ENCODE measurements at places on chromosomes 3 and 15.
A peak's percentile ranks its signal among the peaks of the same experiment; 100 is the strongest.

GRCh38 chr3:45123030-45123429 lies 23.1 kb downstream of the CDCP1 start:
- no peak for DNase-seq

DNA sequence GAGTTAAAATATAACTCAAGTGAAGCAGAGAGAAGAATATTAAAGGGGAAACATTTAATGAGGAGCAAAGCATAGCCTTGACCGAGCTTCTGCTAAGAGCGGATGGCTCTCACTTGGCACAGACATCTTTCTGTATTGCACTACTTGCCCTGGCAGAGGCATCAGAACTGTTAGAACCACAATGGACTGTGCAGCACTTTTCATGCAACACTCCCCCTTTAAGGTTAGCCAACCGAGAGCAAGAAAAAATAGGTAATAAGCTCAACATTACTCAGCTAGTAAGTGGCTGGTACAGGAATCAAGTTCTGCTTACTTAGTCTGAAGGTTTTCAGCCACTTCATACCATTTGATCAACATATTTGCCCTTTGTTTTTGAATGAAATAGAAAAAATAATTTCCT lies 33.7 kb downstream of the CRTC3 start:
- no peak for DNase-seq

DNA sequence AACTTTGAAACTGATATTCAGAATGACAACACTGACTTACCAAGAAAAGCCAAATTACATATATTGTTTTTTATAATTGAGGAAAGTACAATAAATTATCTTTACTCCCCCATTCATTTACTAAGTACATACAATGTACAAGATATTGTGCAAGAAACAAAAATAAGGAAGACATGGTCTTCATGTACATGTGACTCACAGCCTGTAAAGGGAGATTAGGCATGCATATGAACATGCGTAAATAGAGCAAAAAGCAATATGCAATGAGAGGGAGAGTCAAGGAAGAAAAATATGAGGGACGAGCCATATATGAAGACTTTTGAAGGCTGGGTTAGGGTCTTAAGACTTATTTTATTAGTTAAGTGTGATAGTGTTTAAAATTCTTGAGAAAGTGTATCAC lies 258.4 kb downstream of the GBE1 start:
- no peak for DNase-seq

DNA sequence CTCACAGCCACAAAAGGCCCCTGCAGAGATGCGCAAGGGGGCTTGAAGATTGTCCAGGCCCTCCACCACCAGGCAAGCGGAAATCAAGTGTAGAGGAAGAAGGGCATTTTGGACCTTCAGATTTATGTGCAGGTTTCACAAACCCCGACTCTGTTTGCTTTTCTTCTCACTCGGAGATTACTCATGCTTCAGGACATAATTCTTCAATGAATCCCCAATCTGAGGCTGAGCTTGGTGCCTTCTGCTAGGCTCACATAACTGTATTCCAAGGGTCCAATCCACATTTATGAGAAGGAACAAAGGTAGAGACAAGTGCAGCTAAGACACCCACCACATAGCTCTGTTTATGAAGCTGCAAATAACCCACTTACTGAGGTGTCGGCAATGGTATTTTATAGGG lies 50.6 kb upstream of the NMNAT3 start:
- no peak for DNase-seq

GRCh38 chr15:85730001-85730820 lies 64.5 kb downstream of the KLHL25 start:
- DNase-seq = no peak

- no peak for DNase-seq
Measured at GRCh38 chr3:195147649-195148080, 123.3 kb downstream of the XXYLT1 start.

GRCh38 chr3:189966843-189967242 lies 153.9 kb downstream of the P3H2 start:
- no peak for DNase-seq

DNA sequence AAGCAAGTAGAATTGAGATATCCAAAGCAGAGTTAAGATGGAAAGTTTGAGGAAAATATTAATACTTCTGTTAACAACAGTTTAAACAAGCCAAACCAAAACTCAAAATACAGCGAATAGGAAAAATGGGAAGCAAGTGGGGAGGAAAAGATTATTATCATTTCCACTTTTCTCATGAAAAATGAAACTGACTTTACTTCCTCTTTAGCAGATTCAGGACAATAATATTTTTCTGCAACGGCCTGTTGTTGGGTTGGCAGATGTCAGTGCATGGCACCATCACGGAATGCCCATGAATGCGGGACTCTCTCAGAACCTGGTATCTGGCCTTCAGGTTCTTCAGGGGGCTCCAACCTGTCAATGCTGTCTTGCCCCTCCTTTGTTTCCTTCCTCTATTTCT lies 11.1 kb downstream of the ANKUB1 start:
- DNase-seq = no peak

DNA sequence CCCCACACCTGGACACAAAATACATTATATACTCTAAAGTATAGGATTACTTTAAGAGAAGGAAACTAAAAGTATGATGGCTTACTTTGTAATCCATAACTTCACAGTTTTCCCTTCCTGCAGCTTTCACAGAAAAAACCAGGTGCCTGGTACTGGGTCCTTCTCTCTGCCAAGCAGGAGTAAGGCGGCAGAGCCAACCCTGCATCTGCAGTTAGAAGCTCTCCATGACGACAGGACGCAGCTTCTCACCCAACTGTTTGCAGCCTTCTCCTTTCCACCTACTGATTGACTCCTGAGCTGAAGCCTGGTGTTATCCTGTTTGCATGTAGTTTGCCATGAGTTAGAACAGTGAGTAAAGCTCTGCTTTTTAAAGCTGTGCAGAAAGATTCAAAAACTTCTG lies 6.7 kb downstream of the MRAS start:
- no peak for DNase-seq

- DNase-seq = no peak
Measured at GRCh38 chr3:120451272-120451761, 525 bp upstream of the FSTL1 start.

DNA sequence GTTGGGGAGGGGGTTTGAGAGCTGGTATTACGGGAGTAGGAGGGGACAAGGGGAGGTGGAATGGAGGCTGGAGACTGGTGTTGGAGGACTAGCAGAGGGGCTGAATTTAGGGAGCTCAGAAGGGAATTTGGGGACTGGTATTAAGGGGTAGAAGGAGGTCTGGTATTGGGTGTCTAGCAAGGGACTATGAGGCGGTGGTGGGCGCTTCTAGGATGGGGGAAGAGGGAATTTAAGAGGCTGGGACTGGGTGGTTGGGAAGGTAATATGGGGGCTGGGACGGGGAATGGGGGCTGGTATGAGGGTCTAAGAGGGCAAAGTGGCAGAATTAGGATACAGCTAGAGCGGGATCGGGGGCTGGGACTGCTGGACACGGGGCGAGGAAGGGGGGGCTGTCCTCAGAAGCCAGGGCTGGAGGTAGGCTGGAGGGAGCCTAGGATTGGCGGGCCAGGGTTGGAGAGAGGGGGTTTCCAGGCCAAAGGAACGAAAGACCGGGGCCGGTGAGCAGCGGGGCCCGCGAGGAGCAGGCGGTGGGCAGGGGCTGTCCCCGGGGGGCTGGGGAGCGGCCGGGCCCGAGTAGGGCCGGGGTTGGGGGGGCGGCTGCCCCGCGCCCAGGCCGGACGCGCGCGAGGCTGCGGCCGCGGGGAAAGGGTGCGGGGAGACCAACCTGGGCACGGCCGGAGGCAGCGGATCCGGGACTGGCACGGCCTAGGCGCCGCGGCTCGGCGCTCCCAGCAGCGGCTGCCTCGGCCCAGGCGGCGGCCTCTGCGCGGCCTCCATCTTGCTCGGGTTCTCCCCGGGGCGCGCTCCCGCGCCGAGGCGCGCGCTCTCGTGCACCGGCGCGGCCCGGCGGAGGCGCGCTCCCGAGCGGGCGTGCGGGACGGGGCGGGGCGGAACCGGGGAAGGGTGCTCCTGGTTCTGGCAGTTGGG lies at the start of gene LHFPL4:
Gene LHFPL4, minus strand, starts transcription at position 802 of the 927 bp plus-strand sequence. CDS start 1,143 bp downstream, outside the sequence.
- DNase-seq = no peak

GRCh38 chr3:9503283-9503682 lies 50.3 kb downstream of the LHFPL4 start:
- peak; percentile 43 for DNase-seq

- no peak for DNase-seq
Measured at GRCh38 chr3:15659254-15659975, 57.9 kb downstream of the BTD start.

GRCh38 chr3:46186471-46187340 lies 21.4 kb downstream of the CCR1 start:
- no peak for DNase-seq

DNA sequence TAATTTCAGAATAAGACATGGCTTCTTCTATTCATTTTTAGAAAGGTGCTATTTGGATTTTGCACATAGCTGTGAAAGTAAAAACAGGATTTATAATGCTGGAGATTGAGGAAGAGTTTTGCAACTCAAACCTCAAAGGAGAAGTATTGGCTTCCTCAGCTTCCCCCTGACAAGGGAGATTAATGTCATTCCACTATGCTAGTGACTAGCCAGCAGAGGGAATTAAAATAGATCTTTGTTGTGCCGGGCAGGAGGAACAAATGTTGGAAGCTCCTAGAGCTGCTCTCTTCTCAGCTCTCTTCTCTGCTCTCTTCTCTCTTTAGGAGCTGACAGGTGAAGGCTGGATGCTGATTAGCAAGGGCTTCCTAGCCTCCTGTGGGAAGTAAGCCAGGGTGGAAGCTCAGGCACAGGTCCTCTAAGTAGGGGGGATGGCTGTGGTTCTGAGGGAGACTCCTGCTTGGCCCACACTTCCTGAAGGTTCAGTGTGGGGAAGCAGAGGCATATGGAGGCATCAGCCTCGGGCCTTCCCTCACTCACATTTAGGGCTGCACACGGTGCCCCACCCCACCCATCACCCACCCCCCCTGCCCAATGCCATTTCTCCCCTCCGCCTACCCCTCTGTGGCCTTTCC lies 29.6 kb downstream of the CX3CR1 start:
- DNase-seq = no peak

DNA sequence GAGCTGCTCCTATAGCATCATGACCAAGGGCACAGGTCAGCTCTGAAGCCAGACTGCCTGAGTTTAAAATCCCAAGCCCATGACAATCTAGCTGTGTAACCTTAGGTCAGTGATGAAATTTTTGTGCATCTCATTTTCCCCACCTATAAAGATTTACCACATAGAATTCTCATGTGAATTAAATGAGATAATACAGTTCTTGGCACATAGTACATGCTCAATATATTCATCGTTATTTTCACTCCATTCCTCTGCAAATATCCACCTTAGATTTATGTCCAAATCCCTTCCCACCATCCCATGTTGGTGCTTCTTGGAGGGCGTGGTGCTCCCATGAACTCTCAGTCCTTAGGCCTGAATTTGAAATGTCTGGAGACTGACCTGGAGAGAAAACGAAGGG lies 300.1 kb downstream of the TLE3 start:
- DNase-seq = no peak

DNA sequence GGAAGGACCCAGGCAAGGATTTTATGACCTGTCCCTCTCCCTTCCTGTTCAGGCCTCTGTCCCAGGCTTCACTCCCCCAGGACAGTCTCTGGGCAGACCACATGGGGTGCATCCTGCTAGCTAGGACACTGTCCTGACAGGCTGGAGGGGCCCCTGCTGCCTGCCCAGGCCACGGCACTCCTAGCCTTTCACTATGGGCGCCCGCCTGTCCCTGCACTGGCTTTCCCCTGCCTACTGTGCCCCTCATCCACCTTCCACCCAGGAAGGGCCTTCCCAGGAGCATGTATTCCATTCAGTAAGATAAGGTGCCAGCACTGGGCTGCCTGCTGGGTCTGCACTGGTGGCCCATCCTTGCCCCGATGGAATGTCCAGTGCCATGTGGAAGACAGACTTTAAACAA lies 145.3 kb downstream of the DNAJB8 start:
- DNase-seq = no peak

GRCh38 chr3:119551598-119551997 lies 7.8 kb downstream of the CD80 start:
- no peak for DNase-seq

DNA sequence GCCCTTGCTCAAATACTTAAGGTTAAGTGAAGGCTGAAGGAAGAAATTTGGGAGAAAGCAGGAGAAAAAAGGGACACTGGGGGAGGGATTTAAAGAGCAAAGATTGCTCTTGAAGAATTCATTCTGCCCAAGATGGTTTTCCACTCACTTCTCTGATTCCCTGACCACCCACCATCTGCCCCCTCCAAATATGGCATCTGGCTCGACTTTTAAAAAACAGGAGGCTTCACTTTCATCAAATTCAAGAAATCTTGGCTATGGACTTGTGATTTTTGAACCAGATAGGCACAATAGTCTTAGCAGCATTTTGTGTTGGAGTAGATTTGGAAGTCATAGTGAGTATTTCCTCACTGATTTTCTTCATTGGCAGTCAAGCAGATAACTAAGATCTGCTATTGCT lies 574.4 kb upstream of the SUCLG2 start:
- DNase-seq = no peak

DNA sequence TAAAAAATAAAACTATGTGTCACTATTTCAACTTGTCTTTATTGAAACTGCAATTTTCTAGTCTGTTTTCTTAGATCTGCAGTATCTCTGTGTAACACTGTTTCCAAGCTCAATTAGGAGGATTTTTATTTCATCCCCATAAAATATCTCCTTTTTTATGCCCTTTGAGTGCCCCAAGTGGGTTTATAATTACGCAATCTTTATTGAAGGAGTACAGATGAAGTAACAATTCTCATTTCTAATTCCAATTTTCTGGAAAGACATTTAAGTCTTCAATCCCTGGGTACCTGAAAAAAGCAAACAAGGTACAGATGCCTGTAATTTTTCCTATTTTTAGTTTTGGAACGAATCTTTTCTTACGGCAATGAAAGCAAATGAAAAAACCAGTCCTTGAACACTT lies 61.3 kb downstream of the CYP19A1 start:
- no peak for DNase-seq

DNA sequence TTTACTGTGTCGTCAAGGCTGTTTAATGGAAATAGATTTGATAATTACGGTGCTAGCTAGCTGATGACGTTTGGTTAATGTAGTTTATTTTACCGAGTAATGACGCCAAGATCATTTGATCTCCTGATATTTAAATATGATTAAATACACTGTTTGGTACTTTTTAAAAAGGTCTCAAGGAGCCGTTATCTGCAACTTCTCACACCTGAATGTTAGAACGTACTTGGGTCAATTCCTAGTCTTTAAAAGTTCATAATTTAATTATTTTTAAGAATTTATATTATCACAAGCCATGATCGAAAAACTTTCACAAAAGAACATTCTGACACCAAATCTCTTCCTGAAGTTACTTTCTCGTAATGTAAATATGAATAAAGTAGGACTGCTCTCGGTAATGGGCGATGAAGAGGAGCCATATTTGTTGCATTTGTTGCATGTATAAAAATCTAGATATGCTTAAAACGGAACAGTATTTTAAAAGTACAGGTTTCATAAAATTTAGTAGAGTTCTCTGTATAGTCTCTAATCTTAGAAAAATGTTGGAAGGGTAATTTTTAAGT lies 16.2 kb upstream of the CHD2 start:
- DNase-seq = no peak

DNA sequence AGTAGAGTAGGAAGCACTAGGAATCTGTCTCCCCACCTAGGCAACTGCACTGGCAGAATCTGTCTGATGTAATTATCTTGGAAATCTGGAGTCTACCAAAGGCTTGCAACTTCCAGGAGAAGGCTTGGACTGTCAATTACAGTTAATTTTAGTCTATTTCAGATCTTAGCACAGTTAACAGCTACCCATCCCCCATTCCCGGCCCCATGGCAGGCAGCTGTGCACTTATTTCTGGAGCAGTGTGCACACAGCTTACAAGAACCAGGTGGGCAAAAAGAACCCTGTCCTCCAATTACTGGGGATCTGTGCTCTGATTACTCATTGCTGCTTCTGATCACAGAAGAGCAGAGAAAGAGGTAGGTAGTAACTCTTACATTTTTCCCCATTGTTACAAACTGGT lies 12.3 kb upstream of the CDAN1 start:
- no peak for DNase-seq

Data from right renal cortex interstitium (tissue), 3 donors.